ENCODE measurements at places on chromosomes 6 and 20.
A peak's percentile ranks its signal among the peaks of the same experiment; 100 is the strongest.

DNA sequence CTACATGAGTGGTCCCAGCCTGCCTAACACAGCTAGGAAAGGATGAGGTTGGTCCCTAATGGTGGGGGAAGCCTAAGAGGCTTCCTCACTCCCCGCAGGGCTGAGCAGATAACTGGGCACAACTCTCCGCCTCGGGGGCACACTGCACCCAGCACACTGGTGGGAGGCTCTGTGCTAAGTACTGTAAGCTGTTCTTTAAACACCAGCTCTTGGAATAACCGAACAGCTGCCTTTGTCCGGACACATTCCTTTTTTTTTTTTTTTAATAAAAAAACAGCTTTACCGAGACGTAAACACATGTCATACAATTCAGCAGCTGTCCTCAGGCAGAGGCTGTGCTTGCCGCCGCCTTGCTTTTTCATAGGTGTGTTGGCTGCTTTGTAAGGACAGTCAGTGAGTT, 6.9 kb downstream of the PSMG4 start:
- H3K27me3 ChIP-seq: no peaks in the 10 kb centered on the region
- no peak overlapping the region for H3K4me3 ChIP-seq
- peaks cover 32% of the 10 kb centered on the region for H3K4me1 ChIP-seq
- peaks cover 12% of the 10 kb centered on the region for H3K36me3 ChIP-seq

DNA sequence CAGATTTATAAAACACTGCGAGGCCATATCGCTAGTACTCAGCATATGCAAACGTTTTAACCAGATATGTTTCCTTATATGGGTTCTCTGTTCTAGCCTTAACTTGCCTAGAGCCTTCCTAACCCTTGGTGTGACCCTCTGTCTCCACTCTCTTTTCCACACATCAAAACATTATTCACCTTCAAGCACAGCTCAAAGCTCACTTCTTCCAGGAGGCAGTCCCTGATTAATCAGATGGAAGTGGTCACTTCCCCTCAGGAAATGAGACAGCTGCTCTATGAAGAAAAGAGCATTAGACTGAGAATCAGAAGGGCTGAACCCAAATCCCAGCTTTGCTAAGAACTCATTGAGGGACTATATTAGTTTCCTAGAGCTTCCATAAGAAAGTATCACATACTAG, 39.8 kb upstream of the SLC17A4 start:
- DNase-seq: no peak
- no peaks in the 10 kb centered on the region for H3K4me1 ChIP-seq
- H3K36me3 ChIP-seq: no peaks in the 10 kb centered on the region

DNA sequence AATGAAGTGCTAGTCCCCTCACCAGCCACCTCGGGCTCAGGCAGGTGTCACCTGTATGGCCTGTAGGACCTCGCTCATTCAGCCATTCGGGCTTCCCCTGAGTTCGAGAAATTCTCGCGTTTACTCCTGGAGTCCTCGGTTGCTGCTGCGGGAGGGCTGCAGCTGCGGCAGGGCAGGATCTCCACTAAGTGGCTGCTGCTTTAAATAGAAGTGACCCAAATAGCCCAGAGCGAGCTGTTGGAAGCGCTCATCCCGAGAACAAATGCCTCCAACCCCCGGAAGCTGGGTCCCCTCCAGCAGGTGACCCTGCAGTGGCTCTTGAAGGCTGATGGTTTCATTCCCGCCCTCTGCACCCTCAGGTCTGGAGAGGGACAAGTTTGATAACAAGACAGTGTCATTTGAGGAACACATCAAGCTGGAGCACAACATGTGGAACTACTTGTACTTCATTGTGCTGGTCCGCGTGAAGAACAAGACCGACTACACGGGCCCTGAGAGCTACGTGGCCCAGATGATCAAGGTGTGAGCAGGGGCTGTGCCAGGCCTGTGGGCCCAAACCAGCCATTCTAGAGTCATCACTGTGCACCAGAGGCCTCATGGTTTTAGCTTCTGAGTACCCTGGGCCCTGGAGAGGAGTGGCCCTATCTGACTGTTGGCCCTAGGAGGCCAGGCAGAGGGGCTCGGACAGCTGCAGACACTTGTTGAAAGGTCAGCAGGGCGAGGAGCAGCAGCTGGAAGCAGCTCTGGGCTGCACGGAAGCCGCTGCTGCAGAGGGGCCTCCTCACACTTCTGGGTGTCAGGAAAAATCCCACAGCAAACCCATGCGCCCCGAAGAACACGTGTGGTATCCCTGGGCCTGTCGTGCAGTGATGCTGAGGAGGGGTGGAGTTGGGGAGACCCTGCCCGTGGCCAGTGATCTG, 18.1 kb downstream of the UQCC2 start:
- no peaks in the 10 kb centered on the region for H3K27me3 ChIP-seq
- no peak for DNase-seq
- no peak overlapping the region for H3K4me3 ChIP-seq
- H3K36me3 ChIP-seq: peaks cover 87% of the 10 kb centered on the region
- H3K27ac ChIP-seq: peak overlapping the region; percentile 97

- peaks cover 21% of the 10 kb centered on the region for H3K4me1 ChIP-seq
- H3K4me3 ChIP-seq: no peak overlapping the region
- no peak overlapping the region for H3K27ac ChIP-seq
- H3K36me3 ChIP-seq: no peaks in the 10 kb centered on the region
- DNase-seq: no peak
Observed at GRCh38 chr6:7728855-7729590, 3.1 kb downstream of the BMP6 start.

DNA sequence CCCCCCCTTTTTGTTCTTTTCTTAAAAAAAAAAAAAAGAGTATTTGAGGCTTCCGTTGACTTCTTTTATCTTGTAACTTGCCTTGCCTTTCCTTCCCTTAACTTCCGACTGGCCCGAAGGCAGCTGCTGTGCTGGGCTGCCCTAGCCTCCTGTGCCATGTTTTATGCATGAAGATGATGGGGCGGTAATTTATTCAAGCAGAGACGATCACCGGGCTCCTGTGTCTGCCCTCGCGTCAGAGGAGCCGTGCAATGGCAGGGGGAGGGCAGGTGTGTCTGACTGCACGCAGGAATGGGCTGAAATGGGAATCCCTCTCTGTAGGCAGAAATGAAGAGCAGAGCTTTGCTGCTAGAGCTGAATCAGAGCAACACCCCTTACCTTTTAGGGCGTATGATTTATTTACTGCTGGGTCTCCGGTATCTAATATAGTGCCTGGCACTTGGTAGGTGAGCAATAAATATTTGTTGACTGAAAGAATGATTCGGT, 106.3 kb upstream of the RIPOR2 start:
- H3K36me3 ChIP-seq: peaks cover 18% of the 10 kb centered on the region
- peak; percentile 54 for DNase-seq
- peaks cover 56% of the 10 kb centered on the region for H3K4me1 ChIP-seq
- H3K27ac ChIP-seq: peak overlapping the region; percentile 96
- H3K4me3 ChIP-seq: peak overlapping the region; percentile 92
- no peaks in the 10 kb centered on the region for H3K27me3 ChIP-seq

DNA sequence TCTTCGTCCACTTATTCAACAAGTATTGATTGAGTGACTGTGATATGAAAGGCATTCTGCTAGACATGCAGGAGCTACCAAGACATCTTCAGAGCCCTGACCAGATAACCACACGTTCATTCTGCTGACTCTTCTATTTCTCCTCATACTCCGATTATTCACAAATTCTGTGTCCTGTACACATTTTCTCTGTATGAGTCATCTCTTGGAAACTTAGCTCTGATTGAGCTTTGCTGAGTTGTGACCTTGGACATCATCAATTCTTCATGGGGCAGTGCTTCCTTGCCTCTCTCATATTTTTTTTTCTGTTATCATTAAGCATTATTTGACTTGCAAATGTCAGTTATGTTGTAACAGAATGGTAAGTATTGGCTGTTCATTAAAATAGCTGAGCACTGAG, 351.6 kb upstream of the CNR1 start:
- H3K27me3 ChIP-seq: peaks cover 1% of the 10 kb centered on the region
- H3K36me3 ChIP-seq: no peaks in the 10 kb centered on the region
- H3K4me1 ChIP-seq: no peaks in the 10 kb centered on the region
- H3K4me3 ChIP-seq: no peak overlapping the region

DNA sequence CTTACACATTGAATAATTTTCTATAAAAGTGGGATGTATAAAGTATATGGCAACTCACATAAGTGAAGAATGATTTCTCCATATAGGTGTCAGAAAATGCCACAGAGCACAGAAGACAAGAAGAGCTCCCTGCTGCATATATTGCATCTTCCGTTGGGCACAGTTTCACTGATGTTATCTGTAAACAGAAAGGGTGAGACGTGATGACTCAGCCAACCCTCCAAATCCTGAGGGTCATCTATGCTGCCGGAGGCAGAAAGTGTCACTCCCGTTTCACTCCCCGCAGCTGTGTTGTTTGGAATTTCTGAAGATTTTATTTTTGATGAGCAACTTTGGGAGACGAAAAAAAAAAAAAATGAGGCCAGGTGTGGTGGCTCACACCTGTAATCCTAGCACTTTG, 644.1 kb downstream of the C6orf118 start:
- no peaks in the 10 kb centered on the region for H3K36me3 ChIP-seq
- no peak overlapping the region for H3K4me3 ChIP-seq
- no peak for DNase-seq
- H3K4me1 ChIP-seq: no peaks in the 10 kb centered on the region
- no peak overlapping the region for H3K27ac ChIP-seq
- no peaks in the 10 kb centered on the region for H3K27me3 ChIP-seq

DNA sequence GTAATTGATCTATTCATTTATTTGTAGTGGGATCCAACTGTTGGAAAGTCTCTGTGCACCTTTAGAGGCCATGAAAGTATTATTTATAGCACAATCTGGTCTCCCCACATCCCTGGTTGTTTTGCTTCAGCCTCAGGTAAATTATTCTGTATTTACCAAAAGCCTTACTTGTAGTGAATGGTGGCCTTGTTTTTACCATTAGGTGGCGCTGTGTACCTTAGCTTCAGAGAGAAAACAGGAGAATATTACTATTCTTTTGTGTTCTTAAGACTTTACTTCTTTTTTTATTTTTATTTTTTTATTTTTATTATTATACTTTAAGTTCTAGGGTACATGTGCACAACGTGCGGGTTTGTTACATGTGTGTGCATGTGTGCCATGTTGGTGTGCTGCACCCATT, 23.7 kb downstream of the PEX7 start:
- DNase-seq: peak; percentile 42
- H3K27ac ChIP-seq: no peak overlapping the region
- H3K27me3 ChIP-seq: no peaks in the 10 kb centered on the region
- H3K4me1 ChIP-seq: no peaks in the 10 kb centered on the region

GRCh38 chr20:54197621-54198604, 10.0 kb upstream of the PFDN4 start:
- DNase-seq: no peak
- no peaks in the 10 kb centered on the region for H3K4me1 ChIP-seq
- H3K27ac ChIP-seq: no peak overlapping the region

DNA sequence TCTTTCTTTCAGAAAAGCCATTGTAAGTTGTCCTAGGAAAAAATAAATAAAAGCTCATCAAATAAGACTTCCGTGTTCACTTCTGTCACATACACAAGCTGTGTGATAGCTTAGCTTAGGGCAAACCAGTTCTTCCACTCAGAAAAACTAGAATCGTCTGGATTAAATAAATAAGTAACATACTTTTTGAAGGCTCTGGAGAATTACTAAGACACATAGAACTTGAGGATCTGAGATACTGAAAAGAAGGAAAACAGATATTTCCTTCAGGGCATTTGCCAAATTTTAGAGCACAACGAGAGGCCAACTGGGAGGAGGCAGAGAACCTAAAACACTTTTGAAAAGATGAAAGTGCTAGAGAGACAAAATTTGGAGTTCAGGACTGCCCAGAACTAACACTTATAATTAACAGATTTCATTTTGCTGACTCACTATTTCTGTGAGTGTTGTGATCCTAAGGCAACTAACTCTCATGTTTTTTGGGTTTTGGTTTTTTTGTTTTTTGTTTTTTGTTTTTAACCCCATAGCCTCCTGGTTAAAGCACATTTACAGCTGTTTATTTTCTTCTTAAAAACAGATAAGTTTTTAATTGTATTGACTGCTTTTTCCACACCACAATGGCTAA, 38.7 kb upstream of the THEMIS start:
- H3K4me1 ChIP-seq: peaks cover 42% of the 10 kb centered on the region
- H3K36me3 ChIP-seq: peaks cover 18% of the 10 kb centered on the region
- no peaks in the 10 kb centered on the region for H3K27me3 ChIP-seq
- no peak for DNase-seq
- no peak overlapping the region for H3K4me3 ChIP-seq

- H3K36me3 ChIP-seq: no peaks in the 10 kb centered on the region
- H3K27me3 ChIP-seq: no peaks in the 10 kb centered on the region
- no peak overlapping the region for H3K4me3 ChIP-seq
- DNase-seq: no peak
Observed at GRCh38 chr20:54524849-54525248, 49.5 kb downstream of the DOK5 start.

- peaks cover 10% of the 10 kb centered on the region for H3K4me1 ChIP-seq
- H3K36me3 ChIP-seq: no peaks in the 10 kb centered on the region
- H3K27me3 ChIP-seq: peaks cover 20% of the 10 kb centered on the region
- no peak overlapping the region for H3K4me3 ChIP-seq
- DNase-seq: no peak
Observed at GRCh38 chr6:89242574-89243330, 25.6 kb upstream of the GABRR1 start.
